Esophagus muscularis mucosa (tissue), 4 donors: ENCODE measurements at places on chromosomes 4 and X. TPM values are rescaled to one million over a fixed set of nuclear protein-coding genes. Genes with fewer than 3 reads are reported as not detected.
A peak's percentile ranks its signal among the peaks of the same experiment; 100 is the strongest.

GRCh38 chr4:149708513-149709130 is 107.0 kb downstream of the IQCM start:
- H3K4me3 ChIP-seq, result no peak overlapping the region
- H3K27me3 ChIP-seq, result no peaks in the 10 kb centered on the region
- DNase-seq, result no peak
- H3K4me1 ChIP-seq, result peaks cover 11% of the 10 kb centered on the region
- no peaks in the 10 kb centered on the region for H3K36me3 ChIP-seq

GRCh38 chr4:165828928-165829327 is 44.1 kb upstream of the TLL1 start:
- no peaks in the 10 kb centered on the region for H3K4me1 ChIP-seq
- no peak overlapping the region for H3K4me3 ChIP-seq
- no peak overlapping the region for H3K27ac ChIP-seq
- DNase-seq, result no peak
- H3K27me3 ChIP-seq, result no peaks in the 10 kb centered on the region

GRCh38 chr4:79325864-79326328 is at the start of gene NAA11:
NAA11 (minus strand) TSS chr4:79326061; CDS start chr4:79325877, 184 bp downstream.
- H3K36me3 ChIP-seq, result no peaks in the 10 kb centered on the region
- H3K4me3 ChIP-seq, result no peak within 1 kb of the TSS
- H3K27ac ChIP-seq, result no peak within 1 kb of the TSS
- H3K27me3 ChIP-seq, result no peaks in the 10 kb centered on the region
- no peak for DNase-seq

TRAM1L1 gene
- 2.2 TPM for total RNA-seq

FAM47E gene
- 2.0 TPM for total RNA-seq

DNA sequence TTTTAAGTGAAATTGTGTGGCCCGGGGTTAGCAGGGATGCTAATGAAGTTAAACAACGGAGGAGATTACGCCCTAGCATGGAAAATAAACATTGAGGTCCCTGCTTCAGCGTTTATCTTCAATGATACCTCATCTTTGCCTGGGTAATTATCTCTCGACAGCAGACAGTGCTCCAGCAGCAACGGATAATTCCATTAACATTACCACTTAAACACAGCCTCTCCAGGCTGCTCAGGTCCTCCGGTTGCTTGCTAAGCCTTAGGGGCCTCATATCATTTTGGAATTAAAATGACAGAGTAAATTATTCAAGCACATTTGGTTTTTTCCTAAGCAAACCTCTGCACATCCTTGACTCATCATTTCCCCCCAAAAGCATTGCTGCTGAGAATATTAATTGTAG is 281.5 kb upstream of the KLF3 start:
- no peak for DNase-seq
- H3K4me3 ChIP-seq, result no peak overlapping the region
- H3K27ac ChIP-seq, result no peak overlapping the region
- H3K27me3 ChIP-seq, result no peaks in the 10 kb centered on the region
- peaks cover 54% of the 10 kb centered on the region for H3K4me1 ChIP-seq

OPRPN gene
- total RNA-seq, result not detected

GNL3L gene
- 29.6 TPM for total RNA-seq

GRCh38 chr4:8274765-8275547 is 5.4 kb downstream of the HTRA3 start:
- peak overlapping the region; percentile 74 for H3K27ac ChIP-seq
- no peaks in the 10 kb centered on the region for H3K36me3 ChIP-seq
- H3K27me3 ChIP-seq, result no peaks in the 10 kb centered on the region
- DNase-seq, result peak; percentile 97
- H3K4me3 ChIP-seq, result peak overlapping the region; percentile 27
- peaks cover 65% of the 10 kb centered on the region for H3K4me1 ChIP-seq

SLC34A2 gene
- total RNA-seq, result 1.7 TPM
